ENCODE measurements at places on chromosomes 6 and 20.

DNA sequence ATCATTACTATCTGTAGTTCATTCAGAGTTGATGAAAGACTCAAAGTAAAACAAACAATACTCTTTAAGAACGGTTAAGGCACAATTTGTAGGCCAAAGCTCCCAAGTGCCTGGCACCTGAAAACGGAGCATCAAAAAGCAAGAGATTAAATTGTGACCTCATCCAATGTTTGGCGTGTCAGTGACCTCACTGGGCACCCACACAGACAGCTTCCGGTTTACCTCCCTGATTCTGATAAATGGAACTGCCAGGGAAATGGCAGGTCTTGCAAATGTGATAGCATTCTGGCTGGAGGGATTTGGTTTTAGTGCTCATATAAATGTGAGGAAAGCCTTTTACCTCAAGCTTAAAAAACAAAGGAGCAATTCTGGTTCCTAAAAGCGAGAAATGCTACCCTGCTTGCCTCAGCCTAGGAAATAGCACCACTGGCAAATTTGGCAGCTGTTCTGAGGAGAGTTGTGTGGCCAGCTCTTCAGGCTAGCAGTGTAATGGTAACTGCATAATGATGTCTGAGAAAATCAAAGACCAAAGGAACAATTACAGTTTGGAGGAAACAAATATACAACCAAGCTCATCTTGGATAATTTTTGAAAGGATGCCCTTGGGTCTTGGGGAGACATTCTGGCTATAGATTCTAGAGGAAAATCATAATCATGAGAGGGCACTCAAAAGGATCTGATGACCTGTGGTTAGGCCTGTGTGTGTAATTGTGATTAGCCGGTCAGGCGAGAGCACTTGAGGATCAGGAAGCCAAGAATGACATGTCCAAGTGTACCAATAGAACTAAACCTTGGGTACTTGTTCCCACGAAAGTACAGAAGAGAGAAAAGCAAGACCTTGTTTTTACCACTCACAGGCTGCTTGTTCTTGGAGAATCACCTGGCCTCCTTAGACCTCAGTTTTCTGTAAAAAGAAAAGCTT lies 174.3 kb downstream of the TFAP2B start:
- DNase-seq: no peak

DNA sequence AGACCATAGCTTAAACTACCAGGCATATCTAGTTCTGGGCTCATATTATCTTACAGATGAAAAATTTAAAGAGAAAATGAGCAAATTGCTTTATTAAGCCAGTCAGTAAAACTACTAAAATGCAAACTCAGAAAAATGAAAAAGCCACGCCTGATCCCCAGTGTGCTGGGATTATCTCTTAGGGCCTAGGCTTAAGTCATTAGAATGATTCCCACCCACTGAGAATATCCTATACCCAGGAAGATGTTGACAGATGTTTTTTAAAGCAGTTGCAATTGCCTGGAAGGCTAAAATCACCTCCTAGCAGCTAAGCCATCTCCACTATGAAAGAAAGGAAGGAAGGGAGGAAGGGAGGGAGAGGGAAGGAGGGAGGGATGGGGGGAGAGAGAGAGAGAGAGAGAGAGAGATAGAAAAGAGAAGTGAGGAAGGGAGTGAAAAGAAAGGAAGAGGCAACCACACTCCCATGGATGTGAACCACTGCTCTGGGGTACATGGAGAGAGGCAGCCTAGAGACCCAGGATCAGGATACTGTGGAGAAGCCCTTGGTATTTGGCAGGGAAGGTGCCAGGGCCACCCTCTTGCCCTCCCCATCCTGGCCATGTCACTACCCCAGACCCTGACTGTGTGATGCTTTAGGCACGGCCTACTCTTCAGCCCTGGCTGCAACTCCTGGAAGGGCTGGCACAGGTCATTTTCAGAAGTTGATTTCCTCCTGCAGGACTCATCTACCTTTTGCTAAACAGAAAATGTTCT lies 21.9 kb downstream of the NEDD9 start:
- no peak for DNase-seq

DNA sequence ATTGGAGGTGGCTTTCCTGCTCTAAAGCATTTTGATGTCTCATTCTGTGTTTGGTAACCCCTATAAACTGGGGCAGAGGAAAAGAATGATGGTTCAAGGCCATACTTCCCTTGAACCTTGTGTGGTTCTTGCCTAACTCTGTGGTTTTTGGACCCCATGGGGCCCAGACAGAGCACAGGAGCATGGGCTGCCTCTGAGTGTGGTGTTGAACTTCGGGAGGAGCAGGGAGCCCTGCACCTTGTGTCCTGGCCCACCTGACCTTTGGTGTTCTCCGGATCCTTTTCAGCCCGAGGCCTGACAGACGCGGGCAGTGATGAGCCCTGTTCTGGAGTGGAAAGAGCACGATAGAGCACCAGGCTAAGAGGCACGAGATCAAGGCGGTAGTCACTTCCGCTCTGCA lies 18.8 kb downstream of the TMEM74B start:
- DNase-seq: no peak

GRCh38 chr6:147551976-147552375 lies 43.5 kb downstream of the SAMD5 start:
- DNase-seq: peak; percentile 19

- DNase-seq: no peak
These were observed 61.2 kb downstream of the LAMA4 start for GRCh38 chr6:112193117-112193516.

- DNase-seq: no peak
These were observed 689.1 kb upstream of the EYS start for GRCh38 chr6:66396145-66396544.

DNA sequence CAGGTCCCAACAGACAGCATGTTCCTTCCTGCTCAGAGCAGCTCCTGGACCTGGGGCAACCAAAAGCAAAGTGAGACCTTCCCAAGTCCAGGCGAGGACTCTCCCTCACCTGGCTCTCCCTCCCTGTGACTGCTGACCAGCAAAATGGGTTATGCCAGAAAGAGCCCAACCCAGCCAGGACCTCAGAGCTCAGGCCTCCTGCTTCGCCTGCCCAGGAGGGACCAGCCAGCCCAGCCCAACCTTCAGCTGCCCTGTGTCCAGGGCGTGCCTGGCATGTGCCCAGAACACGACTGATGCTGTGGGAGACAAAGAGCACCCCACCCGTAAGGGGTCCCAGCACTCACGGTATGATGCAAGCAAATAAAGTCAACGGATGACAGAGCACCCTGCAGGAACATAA lies 74.0 kb upstream of the CST7 start:
- DNase-seq: no peak

DNA sequence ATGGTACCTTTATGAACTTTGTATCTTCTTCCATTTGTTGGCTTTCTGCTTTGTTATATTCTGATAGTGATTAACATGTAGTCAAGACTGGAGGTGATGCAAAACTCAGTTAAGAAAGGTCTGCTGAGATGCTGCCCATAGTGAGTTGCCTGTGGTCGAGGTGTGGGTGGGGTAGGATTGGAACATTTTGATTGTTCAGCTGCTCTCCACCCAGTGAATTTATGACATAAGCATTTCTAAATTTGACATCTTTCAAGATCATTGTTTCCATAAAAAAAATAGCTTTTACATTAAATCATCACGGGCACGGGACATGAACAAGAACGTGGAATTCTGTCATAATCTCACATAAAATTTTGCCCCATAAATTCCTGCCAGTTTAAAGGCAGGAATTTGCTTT lies 146.6 kb upstream of the POU3F2 start:
- no peak for DNase-seq

GRCh38 chr6:103707596-103708325 lies 1152.0 kb downstream of the HACE1 start:
- no peak for DNase-seq

DNA sequence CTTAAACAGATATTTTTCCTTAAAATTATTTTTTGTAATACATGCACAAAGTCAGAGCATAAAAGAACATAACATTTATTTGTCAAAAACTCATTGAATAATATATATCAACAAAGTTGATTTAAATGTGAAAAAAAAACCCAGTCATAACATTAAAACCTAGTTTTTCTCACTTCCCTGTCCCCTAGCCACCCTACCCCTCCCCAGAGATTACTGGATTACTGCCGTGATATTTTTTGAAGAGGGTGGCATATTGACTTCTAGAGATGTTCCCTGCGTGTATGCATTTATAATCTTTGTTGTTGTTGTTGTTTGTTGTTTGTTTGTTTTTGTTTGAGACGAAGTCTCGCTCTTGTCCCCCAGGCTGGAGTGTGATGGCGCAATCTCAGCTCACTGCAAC lies 52.4 kb upstream of the ARMC2 start:
- DNase-seq: no peak

DNA sequence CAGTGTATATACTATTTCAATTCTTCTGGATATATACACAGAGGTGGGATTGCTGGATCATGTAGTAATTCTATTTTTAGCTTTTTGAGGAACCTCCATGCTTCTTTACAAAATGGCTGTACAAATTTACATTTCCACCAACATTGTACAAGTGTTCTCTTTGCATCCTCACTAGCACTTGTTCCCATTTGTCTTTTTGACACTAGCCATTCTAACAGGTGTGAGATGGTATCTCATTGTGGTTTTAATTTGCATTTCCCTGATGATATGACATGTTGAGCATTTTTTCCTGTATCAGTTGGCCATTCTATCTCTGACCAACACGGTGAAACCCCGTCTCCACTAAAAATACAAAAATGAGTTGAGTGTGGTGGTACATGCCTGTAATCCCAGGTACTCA lies 68.1 kb upstream of the PMEPA1 start:
- no peak for DNase-seq

DNA sequence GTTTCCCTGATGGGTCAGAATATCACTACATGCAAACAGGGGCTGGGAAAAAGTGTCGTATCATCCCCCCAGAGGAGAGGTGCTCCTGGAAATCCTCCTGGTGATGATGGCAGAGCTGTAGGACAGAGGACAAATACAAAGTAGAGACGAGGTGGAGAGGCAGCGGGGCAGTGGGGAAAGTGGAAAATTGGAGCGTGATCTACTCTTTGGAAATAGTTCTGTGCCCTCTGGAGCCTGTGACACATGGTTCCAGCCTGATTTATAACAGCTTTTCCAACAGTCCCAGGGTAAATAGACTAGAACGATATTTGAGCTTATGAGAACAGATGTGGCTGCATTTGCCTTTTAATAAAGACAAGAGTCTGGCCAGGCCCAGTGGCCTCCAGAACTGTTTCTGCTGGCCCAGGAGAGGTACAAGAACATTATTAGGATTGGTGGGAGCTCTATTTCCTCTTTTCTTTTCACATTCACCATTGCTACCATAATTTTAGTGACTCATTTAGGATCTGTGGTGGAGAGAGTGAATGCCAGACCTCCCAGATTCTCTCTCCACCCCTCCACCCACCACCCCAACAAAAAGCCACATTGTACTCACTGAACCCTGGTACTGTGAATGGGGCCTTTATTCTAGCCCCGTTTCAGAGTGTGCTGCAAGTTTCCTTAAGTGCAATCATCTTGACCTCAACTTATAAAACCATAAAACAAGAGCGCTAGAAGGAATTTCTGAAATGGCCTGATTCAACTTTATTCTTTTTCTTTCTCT lies 78.3 kb downstream of the BTBD3 start:
- DNase-seq: no peak

DNA sequence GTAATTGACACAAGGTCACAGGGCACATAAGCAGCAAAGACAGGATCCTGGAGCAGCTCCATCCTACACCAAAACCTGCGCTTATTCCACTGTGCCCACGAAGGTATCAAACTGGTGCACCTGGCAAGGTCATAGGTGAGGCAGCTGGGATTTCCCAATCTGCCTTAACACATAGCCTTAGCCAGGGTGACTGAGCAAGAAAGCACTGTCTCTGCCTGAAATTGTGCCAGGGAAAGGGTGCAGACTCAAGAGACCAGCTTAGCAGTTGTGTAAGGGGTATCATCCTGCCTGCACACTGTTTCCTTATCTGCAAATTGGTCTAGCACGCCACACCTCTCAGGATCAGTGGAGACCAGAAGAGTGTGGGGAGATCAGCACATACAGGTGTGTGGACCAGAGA lies 82.8 kb downstream of the MAFB start:
- no peak for DNase-seq

DNA sequence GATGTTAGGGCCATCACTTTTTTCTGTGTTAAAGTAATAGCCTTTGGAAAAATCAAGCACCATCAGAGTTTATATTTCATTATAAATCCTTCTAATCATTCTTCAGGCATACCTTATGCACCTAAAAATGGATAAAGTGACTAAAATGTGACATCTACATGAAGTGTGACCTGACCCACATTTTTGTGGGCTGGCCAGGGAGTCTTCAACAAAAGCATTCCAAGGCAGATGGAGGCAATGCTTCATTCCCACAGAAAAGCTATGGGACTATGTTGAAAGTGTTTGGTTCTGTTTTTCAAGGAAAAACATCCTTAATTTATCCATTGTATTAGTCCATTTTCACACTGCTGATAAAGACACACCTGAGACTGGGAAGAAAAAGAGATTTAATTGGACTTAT lies 58.8 kb upstream of the LTV1 start:
- no peak for DNase-seq

GRCh38 chr6:39999006-39999867 lies 65.0 kb upstream of the MOCS1 start:
- DNase-seq: no peak

GRCh38 chr6:165922309-165922794 lies 245.3 kb downstream of the TBXT start:
- peak; percentile 48 for DNase-seq

GRCh38 chr6:118722829-118723813 lies 71.7 kb upstream of the CEP85L start:
- peak; percentile 11 for DNase-seq

GRCh38 chr6:154615483-154616025 lies 105.1 kb upstream of the CNKSR3 start:
- peak; percentile 84 for DNase-seq

GRCh38 chr20:7375905-7376304 lies 564.4 kb downstream of the HAO1 start:
- DNase-seq: peak; percentile 40

- DNase-seq: peak; percentile 44
These were observed 72.8 kb upstream of the CEP85L start for GRCh38 chr6:118724211-118724610.

DNA sequence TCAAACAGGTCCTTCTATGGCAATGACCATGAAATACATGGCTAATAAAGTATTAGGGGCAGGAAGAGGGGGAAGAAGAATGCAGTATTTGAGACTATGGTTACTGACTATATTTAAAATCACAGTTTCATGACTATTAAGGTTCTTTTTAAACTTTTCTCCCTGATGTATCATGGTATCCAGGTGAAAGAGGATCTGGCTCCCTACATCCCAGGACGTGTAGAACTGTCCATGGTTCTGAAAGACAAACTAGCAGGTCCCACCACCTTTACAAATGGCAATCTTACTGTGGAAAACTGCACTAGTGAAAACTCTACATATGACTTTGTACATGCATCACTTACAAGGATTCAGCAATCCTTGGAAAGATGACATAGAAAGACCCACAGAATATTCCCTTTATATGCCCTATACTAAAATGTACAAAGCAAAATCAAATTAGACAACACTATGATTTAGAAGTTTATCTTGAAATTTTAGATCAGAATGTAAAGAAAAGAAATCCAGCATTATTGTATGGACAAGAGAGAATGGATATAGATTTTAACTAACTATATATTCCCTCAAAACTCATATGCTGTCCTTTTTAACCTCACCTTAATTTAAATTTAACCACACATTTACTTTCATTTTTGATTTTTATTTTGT lies 33.5 kb downstream of the RPP21 start:
- peak; percentile 45 for DNase-seq
